Renal pelvis (tissue), 12 donors: ENCODE measurements at places on chromosomes 1 and 21. TPM values are rescaled to one million over a fixed set of nuclear protein-coding genes. Genes with fewer than 3 reads are reported as not detected.
A peak's percentile ranks its signal among the peaks of the same experiment; 100 is the strongest.

The AHDC1 gene
- polyA plus RNA-seq = 49.7 TPM

The HAO2 gene
- 107 TPM for polyA plus RNA-seq

The SPATC1L gene
- 18.0 TPM for polyA plus RNA-seq

The PKNOX1 gene
- 30.2 TPM for polyA plus RNA-seq

The HSD11B1 gene
- polyA plus RNA-seq = 0.16 TPM

The TSSK3 gene
- 8.7 TPM for polyA plus RNA-seq

The LGR6 gene
- 0.86 TPM for polyA plus RNA-seq

The PLEKHG5 gene
- polyA plus RNA-seq = 16.3 TPM

The ZNF672 gene
- polyA plus RNA-seq = 30.8 TPM

The EPHX1 gene
- polyA plus RNA-seq = 58.9 TPM

DNA sequence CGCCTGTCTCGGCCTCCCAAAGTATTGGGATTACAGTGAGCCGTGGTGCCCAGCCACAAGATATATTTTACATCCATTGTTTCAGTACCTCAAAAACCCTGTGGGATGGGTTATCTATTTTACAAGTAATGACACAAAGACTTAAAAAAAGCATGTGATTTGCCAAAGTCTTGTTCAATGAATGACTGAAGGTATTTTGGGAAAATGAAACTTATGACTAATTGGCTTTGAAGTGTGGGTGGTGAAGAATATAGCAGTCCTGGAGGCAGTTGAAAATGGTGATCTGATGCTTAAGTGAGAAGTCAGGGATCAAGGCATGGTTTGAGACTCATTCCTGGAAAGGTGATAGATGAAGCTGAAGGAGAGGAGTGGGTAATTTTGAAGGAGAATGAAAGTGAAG, 3.0 kb downstream of the SWT1 start:
- no peak for DNase-seq

GRCh38 chr1:114122941-114123618, 30.6 kb downstream of the SYT6 start:
- no peak for DNase-seq

GRCh38 chr1:71583756-71584155, 502.9 kb upstream of the ZRANB2 start:
- DNase-seq = no peak

DNA sequence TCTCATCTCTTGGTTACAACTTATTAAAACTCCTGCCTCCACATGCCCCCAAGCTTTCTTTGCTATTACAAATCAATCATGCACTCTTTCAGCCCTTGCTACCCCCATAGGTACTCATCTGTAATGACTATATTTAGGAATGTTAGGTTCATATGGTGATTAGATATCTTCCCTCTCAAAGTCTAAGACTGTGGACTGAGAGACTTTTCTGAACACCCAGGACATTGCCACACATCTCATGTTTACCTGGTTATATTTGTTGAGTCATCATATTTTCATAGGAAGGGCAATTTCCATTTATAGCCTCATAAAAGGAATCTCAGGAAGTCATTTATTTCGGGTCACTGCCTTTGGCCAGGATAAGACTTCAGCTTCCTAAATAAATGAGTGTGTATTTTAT, 81.5 kb upstream of the LPGAT1 start:
- DNase-seq = no peak

DNA sequence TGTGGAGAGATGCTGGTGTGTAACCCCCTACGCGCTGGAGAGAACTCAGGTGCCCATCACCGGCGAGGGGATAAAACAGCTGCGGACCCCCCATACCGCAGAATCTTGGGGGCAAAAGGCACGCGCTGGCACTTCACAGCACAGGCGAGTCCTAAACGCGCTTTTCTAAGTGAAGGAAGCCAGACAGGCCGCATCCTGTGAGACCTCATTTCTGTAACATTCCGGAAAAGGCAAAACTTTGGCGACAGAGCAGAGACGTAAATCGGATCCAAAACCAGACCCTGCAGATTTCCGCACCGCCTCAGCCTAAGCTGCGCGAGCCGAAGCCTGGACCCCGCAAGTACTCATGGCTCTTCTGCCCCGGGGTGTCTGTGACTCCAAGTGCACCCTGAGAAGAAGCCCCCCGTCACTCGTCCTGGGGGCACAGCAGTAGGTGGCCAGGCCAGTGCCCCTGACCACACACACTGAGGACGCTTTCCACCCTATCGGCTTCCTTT, 60.9 kb downstream of the SLX9 start:
- no peak for DNase-seq

DNA sequence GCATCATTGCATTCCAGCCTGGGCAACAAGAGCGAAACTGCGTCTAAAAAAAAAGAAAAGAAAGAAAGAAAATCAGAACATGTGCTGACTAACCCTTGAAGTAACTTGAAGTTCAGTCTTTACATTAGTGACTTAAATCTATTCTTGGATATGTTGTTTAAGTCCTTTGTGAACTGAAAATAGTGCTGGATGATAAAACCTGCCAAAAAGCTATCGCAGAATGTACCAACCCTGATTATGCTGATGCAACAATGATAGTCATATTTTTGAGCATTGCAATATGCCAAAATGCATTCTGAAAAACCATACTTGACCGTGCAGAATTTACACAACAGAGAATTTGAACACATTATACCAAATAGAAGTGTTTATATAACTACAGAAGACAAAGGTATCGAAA, 30.7 kb downstream of the SHISAL2A start:
- DNase-seq = no peak

GRCh38 chr21:28856588-28857250, 136.0 kb downstream of the LTN1 start:
- no peak for DNase-seq

GRCh38 chr1:92820024-92820423, 11.8 kb upstream of the RPL5 start:
- DNase-seq = no peak

DNA sequence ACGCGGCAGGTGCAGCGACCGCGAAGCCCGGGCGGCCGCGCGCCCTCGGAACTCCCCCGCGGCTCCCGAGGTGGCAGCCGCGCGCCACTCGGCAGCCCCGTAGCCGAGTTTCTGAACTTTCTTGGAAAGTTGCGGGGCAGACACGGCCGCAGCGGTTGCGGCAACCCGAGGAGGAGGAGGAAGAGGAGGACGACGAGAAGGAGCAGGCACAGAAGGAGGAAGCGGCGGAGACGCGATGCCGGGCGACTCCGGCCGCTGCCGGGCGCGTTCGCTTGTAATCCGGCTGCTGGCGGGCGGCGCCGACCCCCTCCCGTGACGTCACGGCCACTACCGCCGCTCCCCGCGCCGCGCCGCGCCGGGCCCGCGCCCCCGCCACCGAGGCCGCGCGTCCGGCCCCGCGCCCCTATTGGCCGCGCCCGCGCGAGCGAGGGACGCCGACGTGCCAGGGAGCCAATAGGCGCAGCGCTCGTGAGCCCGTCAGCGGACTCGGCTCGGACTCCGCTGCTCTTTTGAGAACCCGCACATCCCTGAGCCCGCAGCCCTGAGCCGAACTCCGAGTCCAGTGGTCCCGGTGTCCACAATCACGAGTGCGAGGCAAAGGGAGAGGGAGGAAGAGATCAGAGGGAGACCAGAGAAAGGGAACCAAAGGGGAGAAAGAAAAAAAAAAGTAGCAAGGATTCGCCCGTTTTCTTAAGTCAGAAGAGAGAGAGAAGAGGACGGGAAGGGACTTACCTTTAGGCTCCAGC, 736 bp upstream of the BARHL2 start:
- no peak for DNase-seq

DNA sequence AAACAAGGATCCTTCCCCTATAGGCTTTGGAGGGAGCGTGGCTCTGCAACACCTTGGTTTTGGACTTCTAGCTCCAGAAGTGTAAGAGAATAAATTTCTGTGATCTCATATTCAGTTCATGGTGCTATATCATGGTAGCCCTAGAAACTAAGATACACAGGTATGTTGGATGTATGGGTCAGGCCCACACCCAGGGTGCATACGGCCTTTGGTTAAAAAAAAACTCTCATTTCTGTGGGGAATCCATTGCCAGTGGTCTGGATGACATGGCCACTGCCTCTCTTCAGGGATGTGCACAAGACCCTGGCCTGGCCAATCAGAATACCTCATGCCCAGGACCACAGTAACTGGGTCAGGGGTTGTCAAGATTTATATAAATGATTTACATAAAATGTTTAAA, 56.8 kb upstream of the CD34 start:
- DNase-seq = no peak

- peak; percentile 80 for DNase-seq
These were observed 8.7 kb upstream of the PIK3C2B start for GRCh38 chr1:204503122-204503912.

DNA sequence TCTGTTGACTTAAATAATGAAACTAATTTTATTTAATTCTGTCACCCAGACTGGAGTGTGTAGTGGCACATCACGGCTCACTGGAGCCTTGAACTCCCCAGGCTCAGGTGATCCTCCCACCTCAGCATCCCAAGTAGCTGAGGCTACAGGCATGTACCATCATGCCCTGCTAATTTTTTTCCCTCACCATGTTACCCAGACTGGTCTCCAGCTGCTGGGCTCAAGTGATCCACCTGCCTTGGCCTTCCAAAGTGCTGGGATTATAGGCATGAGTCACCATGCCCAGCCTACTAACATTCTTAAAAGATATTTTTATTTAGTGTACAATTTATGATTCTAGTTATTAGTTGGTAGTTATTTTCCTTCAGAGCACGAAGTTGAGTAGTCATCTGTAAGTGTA, 49.5 kb downstream of the NRDC start:
- DNase-seq = no peak
